ENCODE measurements at places on chromosomes 16 and 17.
A peak's percentile ranks its signal among the peaks of the same experiment; 100 is the strongest.

- DNase-seq: no peak
These were observed 17.8 kb upstream of the EMP2 start for GRCh38 chr16:10598157-10598556.

DNA sequence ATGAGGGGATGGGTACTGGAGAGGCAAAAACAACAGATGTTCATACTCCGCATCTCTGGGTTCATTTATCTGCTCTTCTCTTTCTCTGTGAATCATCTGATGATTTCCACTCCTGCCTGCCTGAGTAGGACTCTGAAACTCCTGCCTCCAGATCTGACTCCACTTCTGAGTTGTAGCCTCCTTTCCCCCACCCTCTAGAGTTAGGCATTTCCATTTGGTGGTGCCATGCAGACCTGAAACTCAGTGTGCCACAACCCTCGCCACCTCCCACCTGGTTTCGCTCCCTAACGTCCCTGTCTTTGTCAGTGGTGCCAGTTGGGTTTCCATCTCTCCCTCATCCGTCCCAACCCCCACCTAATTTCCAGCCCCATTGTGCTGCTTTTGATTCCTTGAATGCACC is 126.2 kb downstream of the PRKCB start:
- DNase-seq: no peak

DNA sequence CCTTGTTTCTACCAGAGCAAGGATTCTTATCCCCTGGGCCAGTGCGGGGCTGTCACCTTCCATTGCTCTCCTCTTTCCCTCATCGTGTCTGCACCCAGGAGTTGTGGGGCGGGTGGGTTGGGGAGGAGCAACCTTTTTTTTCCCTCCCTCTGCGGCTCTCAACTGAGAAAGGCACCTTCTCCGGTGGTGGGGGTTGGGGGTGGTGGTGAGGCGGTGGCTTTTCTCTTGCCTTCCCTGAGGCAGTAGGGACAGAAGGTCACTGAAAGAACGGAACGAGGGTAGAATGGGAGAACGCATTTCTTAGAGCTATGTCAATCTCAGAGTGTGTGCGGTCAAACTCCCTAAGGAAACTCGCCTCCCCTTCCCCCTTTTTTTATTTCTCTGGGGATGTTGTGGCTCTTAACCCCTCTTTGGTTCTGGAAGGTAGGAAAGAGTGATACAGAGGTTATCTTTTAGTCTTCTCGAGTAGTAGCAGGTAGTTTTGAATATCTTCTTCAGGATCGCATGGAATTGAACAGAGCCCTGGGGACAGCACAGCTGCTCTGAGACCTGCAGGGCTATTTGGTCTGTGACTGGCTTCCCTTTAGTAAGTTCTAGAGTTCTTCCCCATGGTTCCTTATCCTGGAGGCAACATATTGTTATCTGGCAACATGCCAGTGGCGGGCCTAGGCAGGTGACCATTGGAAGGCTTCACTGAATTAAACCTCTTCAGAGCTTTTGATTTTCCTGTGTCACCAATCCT is 994 bp downstream of the CLTC start:
- DNase-seq: peak; percentile 62

DNA sequence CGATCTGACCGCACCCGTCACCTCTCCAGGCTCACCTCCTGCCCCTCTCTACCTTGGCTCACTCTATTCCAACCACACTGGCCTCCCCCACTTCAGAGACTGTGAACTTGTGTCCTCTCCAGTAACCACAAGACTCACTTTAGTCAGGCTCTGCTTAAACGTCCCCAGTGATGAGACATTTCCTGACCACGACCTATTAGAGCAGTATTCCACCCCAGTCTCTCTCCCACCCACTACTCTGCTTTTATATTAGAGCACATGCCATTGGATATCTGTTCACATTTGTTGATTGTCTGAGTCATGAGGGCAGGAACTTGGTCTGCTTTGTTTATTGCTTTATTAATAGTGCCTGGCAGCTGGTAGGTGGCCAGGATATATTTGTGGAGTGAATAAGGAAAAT is 20.1 kb downstream of the COX11 start:
- no peak for DNase-seq

DNA sequence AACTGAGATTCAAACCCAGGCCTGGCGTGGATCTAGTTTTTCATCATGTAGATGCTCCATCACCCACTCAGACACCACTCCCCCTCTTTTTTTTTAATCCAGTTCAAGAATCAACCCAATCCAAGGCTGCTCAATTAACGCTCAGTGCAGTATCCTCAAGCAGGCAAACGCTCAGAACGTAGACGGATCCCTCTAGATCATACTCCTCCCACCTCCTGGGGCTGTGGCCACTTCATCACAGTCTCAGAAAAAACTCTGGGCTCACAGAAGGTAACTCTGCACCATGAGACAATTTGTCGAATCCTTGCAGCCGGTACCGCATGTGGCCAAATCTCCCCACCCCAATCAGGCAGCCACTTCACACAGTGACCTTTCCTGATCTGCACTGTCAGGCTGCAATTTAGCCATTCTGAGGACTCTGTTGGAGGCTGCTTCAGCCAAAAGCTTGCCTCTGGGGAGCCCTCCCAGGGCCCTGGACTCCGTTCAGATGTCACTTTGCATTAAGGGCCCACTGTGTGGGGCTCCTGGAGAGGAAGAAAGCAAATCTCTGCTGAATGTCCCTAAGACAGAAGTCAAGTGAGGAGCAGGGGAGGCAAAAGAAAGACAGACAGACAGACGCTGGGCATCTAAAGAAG is 183.5 kb downstream of the XYLT1 start:
- DNase-seq: no peak

DNA sequence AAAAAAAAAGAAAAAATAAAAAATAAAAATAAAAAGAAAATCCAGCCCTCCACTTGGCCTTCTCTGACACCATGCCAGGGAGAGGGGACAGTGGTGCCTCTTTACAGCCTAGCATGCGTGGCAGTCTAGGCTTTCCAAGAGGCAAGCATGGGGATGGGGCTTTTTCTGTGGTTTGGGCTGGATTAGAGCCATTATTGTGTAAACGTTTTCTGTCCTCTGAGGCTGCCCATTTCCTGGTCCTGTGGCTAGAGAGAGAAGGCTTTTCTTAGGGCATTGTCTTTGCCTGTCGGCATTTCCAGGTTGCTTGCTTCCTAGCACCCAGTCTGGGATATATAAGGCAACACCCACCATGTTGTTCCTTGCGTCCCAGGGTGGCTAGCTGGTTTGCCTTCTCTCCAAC is 2.7 kb upstream of the DHRS7B start:
- no peak for DNase-seq

DNA sequence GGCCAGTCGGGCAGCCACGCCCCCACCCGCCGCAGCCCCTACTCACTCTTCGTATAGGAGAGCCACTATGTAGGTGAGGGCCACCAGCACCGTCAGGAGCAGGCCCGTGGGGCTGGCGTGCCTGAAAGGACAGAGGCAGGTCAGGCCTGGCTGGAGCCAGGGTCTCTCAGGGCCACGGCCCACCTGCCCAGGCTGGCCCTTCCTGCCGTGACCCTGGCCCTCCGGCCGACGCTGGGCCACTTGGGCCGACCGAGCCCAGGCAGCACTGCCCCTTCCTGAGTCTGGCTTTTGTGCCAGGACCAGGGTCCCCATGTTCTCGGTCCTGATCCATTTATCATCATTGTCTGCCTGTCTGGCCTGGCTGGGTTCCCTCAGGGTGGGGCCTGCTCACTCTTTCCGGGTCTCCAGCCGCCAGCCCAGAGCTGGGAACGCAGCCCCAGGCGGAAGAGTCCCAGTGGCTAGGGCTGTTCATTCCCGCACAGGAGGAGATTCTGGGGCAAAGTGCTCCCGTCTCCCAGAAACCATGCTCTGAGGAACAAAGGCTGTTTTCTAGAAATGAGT is 10.1 kb upstream of the RASD1 start:
- no peak for DNase-seq

DNA sequence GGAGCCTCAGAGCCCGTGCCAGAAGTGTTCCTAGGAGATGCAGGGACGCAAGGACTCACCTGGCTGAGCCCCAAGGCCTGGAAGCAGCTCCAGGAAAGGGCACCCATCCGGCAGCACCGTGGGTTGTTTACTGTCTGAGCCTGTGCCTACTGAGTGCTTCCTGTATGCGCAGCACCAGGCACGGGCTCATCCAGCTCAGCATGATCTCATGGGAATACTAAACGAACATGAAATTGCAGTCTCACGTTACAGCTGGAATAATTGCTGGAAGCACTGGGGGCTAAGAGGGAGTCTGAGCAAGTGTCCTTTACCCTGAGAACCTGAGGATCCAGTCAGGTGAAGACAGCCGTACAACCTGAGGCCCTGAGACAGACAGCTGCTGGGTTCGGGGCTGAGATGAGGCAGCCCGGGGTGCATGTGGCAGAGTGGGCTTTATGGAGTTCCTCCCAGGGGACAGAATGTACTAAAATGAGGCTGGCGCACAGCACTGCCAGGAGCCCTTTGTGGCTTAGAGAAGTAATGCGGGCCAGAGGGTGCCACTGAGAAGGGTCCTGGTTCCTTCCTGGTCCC is 5.4 kb downstream of the CTRL start:
- no peak for DNase-seq

- peak; percentile 68 for DNase-seq
These were observed 3.9 kb downstream of the RAI1 start for GRCh38 chr17:17684906-17685774.

DNA sequence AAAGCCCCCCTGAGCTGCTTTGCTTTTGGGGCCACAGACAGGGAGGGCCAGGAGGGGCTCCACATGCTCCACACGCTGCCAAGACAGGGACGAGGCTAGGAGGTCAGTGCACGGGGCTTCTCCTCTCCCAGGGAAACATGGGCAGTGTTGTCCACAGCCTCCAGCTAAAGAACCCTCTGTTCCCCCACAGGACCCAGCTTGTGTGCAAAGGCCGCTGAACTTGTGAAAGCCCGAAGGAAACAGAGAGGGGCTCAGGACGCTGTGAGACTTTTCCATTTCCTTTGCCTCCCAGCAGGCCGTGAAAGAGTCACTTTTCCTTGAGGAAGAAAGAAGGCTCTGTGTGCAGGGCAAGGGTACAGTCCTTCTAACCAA is 9.7 kb downstream of the CDRT4 start:
- DNase-seq: peak; percentile 83

DNA sequence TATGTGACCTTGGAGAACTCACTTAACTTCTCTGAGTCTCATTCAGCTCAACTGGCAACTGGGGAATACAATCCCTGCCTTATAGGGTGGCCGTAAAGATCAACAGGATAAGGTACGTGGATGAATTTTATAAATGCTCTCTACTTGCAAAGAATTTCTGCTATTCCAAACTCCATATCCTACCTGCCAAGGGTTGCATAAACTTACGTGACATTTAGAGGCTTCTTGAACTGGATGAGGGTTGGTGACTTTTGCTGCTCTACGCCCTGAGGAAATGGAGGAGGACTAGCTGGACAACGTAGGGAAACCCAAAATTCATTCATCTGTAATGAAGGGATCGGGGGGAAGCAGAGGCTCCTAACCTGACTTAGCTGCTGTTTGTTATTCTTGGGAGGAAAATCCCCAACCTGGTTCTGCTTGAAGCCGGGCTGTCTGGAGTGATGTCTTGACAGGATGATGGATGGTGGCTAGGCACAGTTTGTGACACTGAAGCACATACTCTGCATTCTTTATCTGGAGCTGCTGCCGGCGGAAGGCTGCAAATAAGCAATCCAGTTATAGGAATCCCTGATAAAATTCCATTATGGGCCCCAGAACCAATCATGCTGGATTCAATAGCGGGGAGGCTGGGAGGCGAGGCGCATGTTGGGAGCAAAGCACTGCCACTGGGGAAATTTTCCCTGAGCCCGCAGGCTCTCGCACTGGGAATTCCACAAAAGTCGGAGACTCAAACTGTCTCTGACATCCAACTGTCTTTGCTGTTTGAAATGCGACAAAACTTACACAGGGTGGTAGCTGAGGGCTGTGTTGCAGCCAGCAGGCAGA is 94.7 kb upstream of the SDK2 start:
- DNase-seq: no peak

- DNase-seq: no peak
These were observed 1.7 kb downstream of the SLC25A10 start for GRCh38 chr17:81713556-81714411.

- no peak for DNase-seq
These were observed 31.6 kb upstream of the LRRC37A3 start for GRCh38 chr17:64950871-64951270.

DNA sequence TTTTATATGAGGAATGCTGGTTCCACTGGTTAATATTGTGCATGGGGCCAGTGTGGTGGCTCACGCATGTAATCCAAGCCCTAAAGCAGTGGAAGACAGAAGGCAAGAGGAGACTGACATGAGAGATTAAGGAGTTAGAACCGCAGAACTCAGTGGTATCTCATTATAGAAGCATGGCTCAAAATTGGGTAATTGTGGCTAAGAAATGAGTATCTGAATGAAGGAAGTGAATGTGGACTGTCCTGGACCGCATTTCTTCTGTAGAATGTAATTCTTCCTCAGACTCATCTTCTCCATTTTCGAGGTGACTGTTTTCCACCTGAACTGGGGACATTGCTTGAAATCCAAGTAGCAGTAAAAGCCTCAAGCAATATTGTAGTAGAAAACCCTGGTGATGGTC is 42.6 kb upstream of the CDR2 start:
- DNase-seq: no peak
